Prostate gland (tissue), 2 donors: ENCODE measurements at places on chromosomes 11 and 22.

DNA sequence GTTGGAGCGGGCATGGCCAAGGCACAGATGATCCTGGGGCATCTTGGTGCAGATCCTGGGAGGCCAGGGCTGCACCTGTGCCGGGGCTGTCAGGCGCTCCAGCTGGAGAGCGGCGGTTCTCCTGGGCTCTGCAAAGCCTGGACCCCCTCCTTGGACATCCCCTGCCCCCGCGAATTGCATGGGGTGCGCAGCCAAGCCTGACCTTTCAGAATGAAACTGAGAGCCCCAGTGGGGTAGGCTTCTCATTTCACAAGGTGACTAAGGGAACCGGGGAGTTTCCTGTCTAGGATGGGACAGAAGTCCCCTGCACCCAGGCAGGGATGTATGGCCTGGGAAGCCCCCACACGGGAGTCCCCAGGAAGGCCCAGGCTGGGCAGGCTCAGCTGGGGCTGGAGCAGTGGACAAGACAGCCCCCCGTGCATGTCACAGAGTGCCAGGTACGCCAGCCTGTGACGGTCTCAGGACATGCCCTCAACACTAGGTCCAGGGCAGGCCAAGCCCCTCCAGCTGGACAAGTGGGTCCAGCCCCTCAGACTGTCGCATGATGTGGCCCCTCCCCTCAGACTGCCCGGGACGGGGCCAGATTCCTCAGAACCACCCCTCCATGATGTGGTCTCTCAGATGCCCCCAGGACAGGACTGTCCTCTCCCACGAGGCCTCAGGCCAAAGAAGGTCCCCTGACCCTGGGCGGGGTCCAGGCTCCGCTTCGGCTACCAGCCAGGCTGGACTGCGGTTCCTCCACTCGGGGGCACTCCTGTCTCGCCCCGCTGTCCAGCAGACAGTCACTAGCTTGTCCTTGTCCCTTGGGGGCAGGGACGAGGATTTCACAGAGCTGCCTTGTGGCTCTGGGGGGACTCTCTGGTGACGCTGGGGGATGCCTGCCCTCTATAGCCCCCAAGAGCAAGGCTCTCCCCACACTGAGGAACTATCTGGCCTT is 2.3 kb downstream of the LSP1 start:
- H3K4me1 ChIP-seq: no peaks in the 10 kb centered on the region
- H3K27me3 ChIP-seq: no peaks in the 10 kb centered on the region
- no peaks in the 10 kb centered on the region for H3K36me3 ChIP-seq
- H3K4me3 ChIP-seq: no peak overlapping the region
- DNase-seq: no peak

DNA sequence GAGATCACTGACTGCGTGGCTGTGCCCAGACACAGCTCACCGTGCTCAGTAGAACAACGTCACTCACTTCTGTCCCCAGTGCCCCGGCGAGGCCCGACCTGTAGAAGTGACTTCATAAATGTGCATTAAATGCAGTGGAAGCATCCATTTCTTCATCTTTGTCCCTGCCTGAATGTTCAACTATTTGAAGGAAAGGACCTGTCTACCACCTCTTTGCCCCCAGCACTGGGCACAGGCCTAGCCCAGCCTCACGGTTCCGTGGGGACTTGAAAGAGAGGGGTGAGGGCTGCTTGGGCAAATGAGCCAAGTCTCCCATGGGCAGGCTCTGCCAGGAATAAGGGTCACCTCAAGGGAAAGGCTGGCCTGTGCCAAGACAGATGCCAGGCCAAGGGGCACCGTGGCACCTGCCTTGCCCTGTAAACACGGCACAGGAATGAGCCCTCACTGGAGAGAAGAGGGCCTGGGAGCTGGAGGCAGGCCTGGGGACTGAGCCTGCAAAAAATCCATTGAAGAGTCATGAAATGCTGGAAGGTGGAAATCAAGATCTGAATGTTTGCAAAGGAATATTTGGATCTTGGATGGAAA is 845.3 kb downstream of the BRD1 start:
- H3K4me3 ChIP-seq: no peak overlapping the region
- H3K4me1 ChIP-seq: no peaks in the 10 kb centered on the region
- H3K27ac ChIP-seq: no peak overlapping the region

DNA sequence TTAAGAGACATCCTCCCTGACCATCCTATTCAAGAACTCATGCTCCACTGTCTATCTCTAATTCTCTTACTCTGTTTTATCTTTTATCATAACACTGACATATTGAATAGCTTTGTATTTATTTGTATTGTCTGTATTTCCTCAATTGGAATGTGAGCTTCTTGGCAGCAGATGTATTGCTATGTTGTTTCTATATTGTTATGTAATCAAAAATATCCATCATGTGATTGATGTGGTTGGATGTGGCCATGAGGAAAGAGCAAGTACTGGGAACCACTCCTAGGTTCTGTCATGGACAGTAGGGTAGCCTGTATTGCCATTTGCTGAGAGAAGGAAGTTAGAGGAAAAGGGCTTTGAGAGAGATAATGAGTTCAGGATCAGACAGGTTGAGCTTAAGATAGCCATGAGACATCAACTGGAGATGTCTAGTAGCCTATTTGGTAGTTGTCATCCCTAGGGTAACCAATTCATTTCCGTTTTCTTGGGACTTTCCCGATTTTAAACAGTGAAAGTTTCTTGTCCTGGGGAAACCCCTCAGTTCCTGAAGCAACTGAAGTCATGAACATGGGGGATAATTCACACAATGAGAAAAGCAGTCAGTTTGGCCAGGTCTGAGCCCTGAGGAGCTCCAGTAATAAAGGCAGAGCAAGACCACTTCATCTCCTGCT is 404.5 kb downstream of the INSC start:
- H3K36me3 ChIP-seq: no peaks in the 10 kb centered on the region
- H3K4me1 ChIP-seq: no peaks in the 10 kb centered on the region
- no peak overlapping the region for H3K27ac ChIP-seq
- H3K27me3 ChIP-seq: no peaks in the 10 kb centered on the region
- no peak overlapping the region for H3K4me3 ChIP-seq

DNA sequence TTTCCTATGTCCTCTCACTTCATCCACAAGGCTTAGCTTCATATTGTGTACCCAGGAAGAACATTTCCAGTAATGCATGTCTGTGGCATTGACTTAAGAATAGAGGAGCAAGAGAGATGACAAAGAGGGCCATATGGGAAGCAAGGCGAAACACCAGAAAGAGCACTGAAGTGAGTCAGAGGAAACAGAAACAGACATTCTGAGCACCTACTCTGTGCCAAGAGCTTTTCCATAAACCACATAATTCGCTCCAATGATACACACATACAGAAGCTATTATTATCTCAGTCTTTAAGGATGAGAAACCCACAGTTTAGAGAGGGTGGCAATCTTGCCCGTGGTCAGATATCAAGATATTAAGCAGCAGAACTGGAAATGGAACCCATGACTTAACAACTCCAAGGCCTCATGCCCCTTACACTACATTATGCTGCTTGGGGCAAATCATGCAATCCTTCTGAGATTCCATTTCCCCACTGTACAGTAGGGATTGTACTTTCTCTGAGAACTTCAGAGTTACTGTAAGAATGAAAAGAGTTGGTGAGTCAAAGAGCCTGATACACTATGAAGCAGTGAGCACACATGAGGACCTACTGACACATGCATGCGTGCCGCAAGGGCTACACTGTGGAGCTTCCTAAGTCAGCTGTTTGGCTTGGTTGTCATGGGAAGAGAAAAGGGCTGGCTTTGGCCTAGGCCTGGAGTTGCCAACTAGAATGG is 126.6 kb downstream of the KCNC1 start:
- no peaks in the 10 kb centered on the region for H3K36me3 ChIP-seq
- H3K27ac ChIP-seq: no peak overlapping the region
- H3K4me1 ChIP-seq: no peaks in the 10 kb centered on the region
- H3K27me3 ChIP-seq: no peaks in the 10 kb centered on the region
- no peak for DNase-seq
- no peak overlapping the region for H3K4me3 ChIP-seq

GRCh38 chr11:69816671-69817070 is 2.5 kb downstream of the FGF3 start:
- no peaks in the 10 kb centered on the region for H3K4me1 ChIP-seq
- H3K27ac ChIP-seq: no peak overlapping the region
- peaks cover 42% of the 10 kb centered on the region for H3K27me3 ChIP-seq
- H3K36me3 ChIP-seq: no peaks in the 10 kb centered on the region
- no peak overlapping the region for H3K4me3 ChIP-seq

GRCh38 chr11:59172345-59173079 is 580 bp downstream of the DTX4 start:
- no peaks in the 10 kb centered on the region for H3K36me3 ChIP-seq
- no peaks in the 10 kb centered on the region for H3K27me3 ChIP-seq
- peaks cover 5% of the 10 kb centered on the region for H3K4me1 ChIP-seq
- peak overlapping the region; percentile 70 for H3K27ac ChIP-seq

GRCh38 chr11:70772950-70773349 is 374.6 kb downstream of the CTTN start:
- no peaks in the 10 kb centered on the region for H3K27me3 ChIP-seq
- H3K27ac ChIP-seq: no peak overlapping the region
- H3K36me3 ChIP-seq: no peaks in the 10 kb centered on the region
- no peaks in the 10 kb centered on the region for H3K4me1 ChIP-seq

DNA sequence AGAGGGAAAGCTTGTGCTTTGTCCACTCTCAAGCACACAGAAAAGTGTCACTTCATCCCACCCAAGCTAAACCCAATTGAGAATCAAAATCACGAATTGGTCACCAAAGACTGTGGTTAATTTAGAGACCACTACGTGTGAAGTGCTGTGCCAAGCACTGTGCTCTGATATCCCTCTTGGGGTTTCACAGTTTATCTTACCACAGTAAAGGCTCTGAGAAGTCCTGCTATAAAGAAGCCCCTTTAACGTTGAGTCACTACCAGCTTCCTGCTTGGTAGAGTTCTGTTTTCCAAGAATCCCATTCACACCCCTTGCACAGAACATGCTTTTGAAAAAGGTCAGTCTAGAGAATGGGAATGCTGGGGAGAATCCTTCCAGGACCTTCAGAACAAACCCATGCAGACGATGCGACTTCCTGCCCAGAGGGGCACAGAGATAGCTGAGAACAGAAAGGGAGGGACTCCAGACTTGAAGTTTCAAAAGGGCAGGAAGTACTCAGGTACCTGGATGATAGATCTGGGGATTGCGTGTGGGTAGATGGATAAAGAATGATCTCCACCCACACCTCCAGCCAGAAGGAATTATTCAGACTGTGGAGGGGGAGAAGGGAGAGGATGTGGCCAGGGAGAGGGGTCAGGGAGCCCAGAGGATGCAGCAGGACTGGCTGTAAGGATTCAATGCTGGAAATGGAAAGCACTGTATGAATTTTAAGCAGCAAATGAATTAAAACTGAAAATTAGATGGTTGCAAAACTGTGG is 18.1 kb upstream of the TSPAN18 start:
- no peak overlapping the region for H3K4me3 ChIP-seq
- DNase-seq: no peak
- no peaks in the 10 kb centered on the region for H3K36me3 ChIP-seq
- no peaks in the 10 kb centered on the region for H3K4me1 ChIP-seq
- H3K27ac ChIP-seq: no peak overlapping the region

DNA sequence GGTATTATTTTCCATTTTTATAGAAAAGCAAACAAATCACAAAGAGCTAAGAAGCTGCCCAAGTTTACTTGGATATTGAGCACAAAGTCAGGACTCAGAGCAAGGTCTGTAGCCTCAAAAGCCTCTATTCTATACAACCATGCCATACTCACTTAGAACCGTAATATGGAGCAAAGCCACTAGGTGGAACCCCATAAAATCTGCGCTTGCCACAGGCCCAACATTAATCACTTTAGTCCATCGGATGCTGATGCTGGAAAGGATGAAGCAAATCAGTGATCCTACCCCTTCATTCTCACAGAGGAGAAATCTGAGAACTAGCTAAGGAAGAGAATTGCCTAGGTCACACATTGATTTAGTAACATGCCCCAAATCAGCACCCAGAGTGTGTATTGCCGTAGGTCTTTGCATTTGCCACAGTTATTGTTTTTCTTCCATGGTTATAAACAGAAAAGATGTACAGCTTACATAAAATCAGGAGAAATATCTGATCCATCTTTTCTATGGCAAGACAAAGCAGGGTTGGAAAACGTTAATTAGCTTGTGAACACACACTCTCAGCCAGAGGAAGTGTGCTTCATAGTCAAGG is 56.7 kb upstream of the RAB38 start:
- H3K36me3 ChIP-seq: no peaks in the 10 kb centered on the region
- H3K4me3 ChIP-seq: no peak overlapping the region
- H3K27ac ChIP-seq: no peak overlapping the region

- no peaks in the 10 kb centered on the region for H3K27me3 ChIP-seq
- no peak overlapping the region for H3K27ac ChIP-seq
- no peak overlapping the region for H3K4me3 ChIP-seq
- H3K36me3 ChIP-seq: no peaks in the 10 kb centered on the region
Observed at GRCh38 chr11:35748644-35749043, 86.1 kb downstream of the TRIM44 start.

DNA sequence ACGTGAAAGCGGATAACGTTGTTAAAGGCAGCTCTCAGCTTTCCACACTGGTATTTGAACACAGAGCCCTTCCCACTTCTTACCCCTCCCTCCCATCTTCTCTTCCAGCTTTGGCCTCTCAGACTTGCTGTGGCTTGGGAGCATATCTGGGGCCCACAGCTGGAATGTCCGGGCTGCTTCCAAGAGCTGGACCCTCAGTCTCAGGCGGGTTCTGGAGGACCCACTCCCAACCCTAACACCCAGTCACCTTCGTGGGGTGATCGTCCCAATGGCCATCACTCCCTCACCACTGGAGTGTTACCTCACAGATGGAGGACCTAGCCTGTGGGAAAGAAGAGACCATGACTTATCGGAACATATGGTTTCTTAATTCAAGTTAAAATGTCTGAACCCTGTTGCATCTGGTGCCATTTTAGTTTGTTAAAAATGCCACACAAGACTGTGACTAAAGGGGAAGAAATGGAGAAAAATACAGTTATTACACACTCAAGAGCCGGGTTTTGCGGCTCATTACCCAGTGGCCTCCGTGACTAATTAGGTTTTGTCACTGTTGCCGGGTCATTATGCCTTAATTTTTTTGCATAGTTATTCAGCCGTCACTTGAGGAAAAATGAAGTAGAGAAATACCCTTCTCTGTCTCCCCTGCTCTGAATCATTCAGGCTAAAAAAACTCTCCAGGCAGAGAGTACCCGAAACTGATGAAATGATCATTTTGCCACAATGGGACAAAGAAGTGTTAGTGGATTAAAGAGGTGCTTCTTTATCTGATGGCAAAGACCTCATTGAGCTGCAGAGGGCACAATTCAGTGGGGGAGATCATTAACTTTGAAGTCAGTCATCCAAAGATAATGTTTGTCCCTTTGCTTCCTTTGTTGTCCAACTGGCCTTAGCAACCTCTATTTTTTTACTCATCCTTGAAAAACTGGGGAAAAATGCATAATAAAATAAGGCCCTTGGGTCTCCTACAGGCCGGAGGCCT is 87.2 kb upstream of the HTATIP2 start:
- DNase-seq: no peak
- H3K36me3 ChIP-seq: no peaks in the 10 kb centered on the region
- no peaks in the 10 kb centered on the region for H3K27me3 ChIP-seq
- H3K4me3 ChIP-seq: no peak overlapping the region
- no peaks in the 10 kb centered on the region for H3K4me1 ChIP-seq

GRCh38 chr11:30131535-30131934 is 99.3 kb upstream of the FSHB start:
- H3K4me3 ChIP-seq: no peak overlapping the region
- H3K27me3 ChIP-seq: no peaks in the 10 kb centered on the region
- DNase-seq: no peak
- no peaks in the 10 kb centered on the region for H3K36me3 ChIP-seq
- no peak overlapping the region for H3K27ac ChIP-seq
- H3K4me1 ChIP-seq: no peaks in the 10 kb centered on the region

GRCh38 chr11:110972640-110973039 is 260.4 kb upstream of the ARHGAP20 start:
- DNase-seq: no peak
- H3K4me3 ChIP-seq: no peak overlapping the region
- no peaks in the 10 kb centered on the region for H3K27me3 ChIP-seq
- H3K27ac ChIP-seq: no peak overlapping the region
- no peaks in the 10 kb centered on the region for H3K36me3 ChIP-seq
- no peaks in the 10 kb centered on the region for H3K4me1 ChIP-seq
